ENCODE measurements at places on chromosomes 1 and 21. TPM values are rescaled to one million over a fixed set of nuclear protein-coding genes. Genes with fewer than 3 reads are reported as not detected.

The F3 gene
- total RNA-seq, result not detected

The UBE2U gene
- not detected for total RNA-seq

DNA sequence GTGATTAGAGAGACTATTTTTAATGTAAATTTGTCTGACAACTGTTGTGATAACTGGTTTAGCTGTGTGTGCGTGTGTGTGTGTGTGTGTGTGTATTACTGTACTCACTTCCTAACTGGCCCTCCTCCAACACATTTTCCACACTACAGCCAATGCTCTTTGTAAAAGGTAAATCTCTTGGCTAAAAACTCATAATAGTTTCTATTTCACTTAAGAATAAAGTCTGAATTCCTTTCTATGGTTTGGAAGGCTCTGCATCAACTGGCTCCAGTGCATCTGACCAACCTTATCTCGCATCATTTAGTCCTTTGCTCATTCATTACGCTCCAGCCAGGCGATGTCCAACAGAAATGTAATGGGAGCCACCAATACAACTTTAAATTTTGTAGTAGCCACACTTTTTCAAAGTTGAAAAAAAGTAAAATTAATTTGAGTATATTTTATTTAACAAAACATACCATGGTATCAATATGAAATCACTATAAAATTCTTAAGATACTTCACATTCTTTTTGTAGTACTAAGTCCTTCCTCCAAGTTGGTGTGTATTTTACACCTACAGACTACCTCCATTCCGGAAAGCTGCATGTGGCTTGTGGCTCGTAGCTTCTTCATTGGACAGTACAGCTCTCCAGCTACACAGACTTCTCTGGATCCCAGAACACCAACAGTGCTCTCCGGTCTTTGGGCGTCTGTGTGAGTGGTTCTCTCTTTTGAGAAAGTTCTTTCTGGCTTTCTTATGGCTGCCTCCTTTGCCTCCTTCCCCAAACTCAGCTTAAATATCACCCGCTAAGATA lies 68.9 kb downstream of the NRIP1 start:
- DNase-seq, result no peak

- DNase-seq, result no peak
Observed at GRCh38 chr1:79848316-79848715, 841.8 kb upstream of the ADGRL4 start.

The ITLN1 gene
- not detected for total RNA-seq

GRCh38 chr1:22597301-22597965 lies 34.1 kb downstream of the EPHA8 start:
- DNase-seq, result no peak

- DNase-seq, result no peak
Observed at GRCh38 chr1:73096841-73097240, 814.5 kb upstream of the NEGR1 start.

The ASCL5 gene
- total RNA-seq, result 0.73 TPM

The THEMIS2 gene
- total RNA-seq, result 15.2 TPM

DNA sequence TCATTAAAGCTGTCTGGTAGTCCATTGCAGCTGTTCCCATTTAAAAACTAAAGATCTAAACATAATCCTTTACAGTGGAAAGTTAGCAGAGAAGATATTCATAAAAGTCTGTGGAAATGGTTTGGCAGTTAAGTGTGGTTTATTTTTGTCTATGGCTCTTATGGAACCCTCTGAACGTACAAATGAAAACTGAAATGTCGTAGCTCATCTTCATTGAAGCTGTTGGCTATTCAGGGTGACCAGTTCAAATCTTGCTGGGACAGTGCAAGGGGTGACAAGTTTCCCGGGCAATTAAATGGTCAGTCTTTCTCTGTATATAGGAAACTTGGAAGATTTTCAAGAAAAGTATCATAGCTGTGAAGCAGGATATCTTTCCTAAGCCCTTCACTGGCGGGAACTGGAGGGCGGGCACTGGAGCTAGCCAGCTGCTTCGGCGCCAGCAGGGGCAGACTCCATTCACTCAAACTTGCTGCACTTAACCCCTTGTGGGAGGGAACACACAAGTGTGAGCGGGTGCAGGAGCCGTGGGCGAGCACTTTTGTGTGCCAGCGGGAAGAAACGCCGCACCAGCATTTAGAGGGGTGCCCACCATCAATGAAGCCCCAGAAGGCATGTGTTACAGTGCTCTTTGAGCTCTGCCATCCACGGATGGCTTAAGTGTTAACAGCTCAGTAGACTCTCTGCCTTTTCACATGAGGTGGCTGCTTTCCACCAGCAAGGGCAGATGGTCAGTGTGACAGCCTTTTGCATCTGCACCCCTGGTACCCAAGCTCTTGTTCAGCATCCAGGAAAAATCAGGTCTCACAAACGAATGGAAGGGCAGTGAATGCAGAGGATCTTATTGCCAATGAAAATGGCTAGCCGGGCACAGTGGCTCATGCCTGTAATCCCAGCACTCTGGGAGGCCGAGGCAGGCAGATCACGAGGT lies 232.1 kb upstream of the KAZN start:
- no peak for DNase-seq

GRCh38 chr1:94946886-94947285 lies 20.0 kb upstream of the CNN3 start:
- DNase-seq, result no peak

The TRIM46 gene
- total RNA-seq, result 1.1 TPM

The HCN3 gene
- 1.3 TPM for total RNA-seq

The GNAT2 gene
- total RNA-seq, result not detected

DNA sequence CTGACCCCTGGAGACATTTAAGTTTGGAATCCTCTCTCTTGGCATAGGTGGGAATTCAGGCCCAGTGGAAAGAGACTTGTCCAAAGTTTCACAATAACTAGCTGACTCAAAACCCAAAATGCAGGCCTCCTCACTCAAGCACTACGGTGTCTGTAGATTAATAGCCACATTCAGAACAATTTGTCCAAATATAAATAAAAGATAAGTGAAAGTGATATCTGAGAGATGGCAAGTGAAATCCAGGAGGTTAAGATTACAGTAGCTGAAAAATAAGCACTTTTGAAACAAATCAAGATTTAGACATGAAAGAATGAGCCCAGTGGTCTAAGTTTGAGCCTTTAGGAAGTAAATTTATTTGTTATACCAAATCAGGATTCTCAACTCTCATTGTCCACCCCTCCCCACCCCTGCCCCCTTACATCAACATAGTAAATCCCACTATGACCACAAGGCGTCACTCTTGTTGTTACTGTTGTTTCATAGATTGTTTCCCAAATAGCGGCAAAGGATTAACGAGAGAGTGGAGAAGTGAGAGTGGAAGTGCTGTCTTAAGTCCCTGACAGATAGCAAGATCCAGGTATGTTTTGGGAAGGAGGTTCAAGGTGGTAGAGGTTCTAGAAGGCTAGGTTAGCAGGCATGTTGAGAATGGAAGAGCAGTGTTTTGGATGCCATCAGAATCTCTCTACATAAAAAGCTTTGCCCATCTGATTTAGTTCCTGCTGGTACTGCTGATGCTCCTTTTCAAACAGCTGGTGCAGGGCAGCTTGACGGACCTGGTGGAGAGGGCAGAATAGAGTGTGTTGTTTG lies 7.1 kb upstream of the TPM3 start:
- DNase-seq, result peak; percentile 51

DNA sequence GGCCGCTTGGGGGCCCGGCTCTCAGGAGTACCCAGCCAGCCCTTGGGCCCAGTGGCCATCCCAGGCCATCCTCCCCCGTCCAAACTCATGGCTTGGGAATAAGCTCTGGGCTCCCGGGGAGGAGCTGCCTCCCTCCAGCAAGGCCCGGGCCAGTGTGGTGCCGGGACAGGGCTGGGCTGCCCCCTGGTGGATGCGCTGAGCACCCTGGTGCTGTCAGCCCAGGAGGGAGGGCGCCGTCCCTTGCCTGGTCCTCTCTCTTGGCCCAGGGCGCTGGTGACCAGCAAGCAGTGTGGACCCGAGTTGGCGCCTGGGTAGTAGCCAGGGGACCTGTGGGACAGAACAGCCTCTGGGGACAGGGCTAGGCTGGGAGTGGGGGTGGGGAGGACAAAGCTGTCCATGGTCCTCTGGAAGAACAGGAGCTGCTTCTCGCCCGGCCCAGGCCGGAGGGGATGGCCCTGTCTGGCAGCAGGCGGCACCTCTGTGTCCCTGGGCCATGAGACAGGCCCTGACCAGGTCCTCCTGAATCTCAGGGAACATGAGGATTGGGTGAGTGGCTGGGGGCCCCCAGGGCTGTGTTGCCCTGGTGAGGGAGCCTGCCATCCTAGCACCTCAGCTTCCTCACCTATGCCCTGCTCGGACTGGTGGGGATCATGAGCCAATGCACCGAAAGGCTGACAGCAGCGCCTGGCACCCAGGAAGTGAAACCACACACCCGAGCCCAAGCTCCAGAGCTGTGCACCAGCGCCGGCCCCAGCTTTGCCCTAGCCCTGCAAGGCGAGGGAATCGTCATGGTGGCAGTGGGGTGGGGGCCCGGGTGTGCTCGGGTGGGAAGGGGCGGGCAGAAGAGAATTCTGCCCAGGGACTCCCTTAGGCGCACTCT lies 9.4 kb downstream of the MORN1 start:
- DNase-seq, result peak; percentile 59

GRCh38 chr1:27522432-27523336 lies 32.7 kb upstream of the WASF2 start:
- peak; percentile 90 for DNase-seq

The GPR3 gene
- total RNA-seq, result not detected

GRCh38 chr1:198523182-198523950 lies 17.1 kb downstream of the ATP6V1G3 start:
- DNase-seq, result no peak

The G0S2 gene
- 1.4 TPM for total RNA-seq

- no peak for DNase-seq
Observed at GRCh38 chr1:88936760-88937342, 45.5 kb upstream of the GTF2B start.

Data from CD8-positive, alpha-beta T cell (primary cell).